Spinal cord (tissue), 10 donors: ENCODE measurements at places on chromosomes 6 and 20. TPM values are rescaled to one million over a fixed set of nuclear protein-coding genes. Genes with fewer than 3 reads are reported as not detected.

The MDFI gene
- 40.6 TPM for total RNA-seq

The AK9 gene
- total RNA-seq: 33.3 TPM

The HLA-G gene
- total RNA-seq: not detected

The LHFPL5 gene
- total RNA-seq: 0.44 TPM

The TMEM181 gene
- total RNA-seq: 31.8 TPM

The SLC32A1 gene
- total RNA-seq: 3.1 TPM

DNA sequence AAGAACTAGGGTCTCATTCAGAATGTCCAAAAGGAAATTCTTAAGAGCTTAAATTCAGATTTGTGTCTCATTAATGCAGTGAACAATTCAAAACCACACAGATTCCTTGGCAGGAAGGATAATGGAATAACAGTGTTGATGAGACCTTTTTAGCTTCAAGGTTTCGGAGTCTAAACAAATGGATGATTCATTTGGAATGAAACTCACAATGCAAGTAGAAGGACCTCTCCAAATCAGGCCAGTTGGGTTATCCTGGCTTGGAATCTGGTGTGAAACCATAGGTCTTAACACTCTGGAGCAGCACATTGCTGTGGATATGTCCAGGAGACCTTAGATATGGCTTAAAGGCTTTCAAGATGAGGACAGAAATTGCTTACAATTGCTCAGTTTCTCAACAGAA, 44.9 kb downstream of the KCTD20 start:
- H3K36me3 ChIP-seq: peaks cover 28% of the 10 kb centered on the region
- H3K27me3 ChIP-seq: no peaks in the 10 kb centered on the region
- H3K4me1 ChIP-seq: no peaks in the 10 kb centered on the region
- H3K27ac ChIP-seq: no peak overlapping the region

DNA sequence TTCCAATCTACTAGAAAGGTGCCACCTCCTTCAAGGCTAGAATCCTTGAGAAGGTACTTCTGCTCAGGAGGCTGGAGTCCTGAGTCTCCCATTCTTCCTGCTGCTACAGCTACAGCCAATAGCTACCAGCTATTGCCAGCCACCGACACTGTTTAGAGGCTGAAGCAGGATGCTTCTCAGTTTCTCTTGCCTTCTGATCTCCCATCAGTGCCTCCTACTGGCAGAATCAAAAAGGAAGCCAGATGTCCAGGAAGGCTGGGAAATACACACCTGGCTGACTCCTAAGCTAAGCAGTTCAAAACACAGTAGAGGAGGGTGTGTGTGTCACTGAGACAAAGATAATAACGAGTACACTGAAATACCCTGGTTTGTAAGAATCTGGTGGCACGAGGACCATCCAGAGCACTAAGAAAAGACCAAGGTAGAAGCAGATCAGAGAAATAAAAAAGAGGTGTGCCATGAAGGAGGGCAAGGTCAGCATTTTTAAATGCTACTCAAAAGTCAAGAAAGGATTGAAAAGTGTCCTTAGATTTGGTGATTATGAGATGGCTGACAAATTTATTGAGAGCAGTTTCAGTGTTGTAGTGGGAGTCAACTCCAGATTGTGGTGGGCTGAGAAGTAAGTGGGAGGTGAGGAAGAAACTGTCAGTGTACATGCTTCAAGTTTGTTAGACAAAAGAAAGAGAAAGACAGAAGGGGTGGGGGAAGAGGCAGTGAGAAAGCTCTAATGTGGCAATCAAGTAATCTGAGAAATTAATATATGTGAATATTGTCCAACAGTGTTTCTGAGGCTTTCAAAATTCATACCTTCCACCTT, 2.3 kb upstream of the HLA-DMA start:
- H3K27me3 ChIP-seq: no peaks in the 10 kb centered on the region
- no peak overlapping the region for H3K4me3 ChIP-seq
- H3K27ac ChIP-seq: no peak overlapping the region
- H3K36me3 ChIP-seq: no peaks in the 10 kb centered on the region
- peaks cover 6% of the 10 kb centered on the region for H3K4me1 ChIP-seq
- no peak for DNase-seq

DNA sequence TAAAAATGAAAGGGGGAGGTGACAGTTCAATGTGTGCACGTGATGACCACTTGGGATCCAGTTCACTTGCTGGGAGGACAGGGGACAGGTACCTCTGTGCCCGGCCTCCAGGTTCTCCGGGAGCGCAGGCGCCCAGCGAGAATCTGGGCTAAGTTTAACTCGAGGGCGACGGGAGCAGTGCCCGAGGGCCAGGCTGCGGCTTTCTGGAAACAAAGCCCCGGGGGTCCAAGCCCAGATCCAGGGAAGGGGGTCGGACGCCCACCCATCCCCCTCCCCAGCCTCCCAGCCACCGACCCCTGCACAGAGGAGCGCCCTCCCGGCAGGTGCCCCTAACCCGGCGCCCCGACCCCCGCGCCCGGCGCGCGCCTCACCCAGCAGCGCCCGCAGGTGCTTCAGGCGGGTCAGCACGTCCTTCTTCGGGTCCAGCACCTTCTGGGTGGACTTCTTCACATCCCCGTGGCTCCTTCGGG, 405 bp downstream of the RALGAPA2 start:
- H3K27ac ChIP-seq: peak overlapping the region; percentile 76
- H3K4me3 ChIP-seq: peak overlapping the region; percentile 54
- H3K36me3 ChIP-seq: no peaks in the 10 kb centered on the region
- DNase-seq: no peak

DNA sequence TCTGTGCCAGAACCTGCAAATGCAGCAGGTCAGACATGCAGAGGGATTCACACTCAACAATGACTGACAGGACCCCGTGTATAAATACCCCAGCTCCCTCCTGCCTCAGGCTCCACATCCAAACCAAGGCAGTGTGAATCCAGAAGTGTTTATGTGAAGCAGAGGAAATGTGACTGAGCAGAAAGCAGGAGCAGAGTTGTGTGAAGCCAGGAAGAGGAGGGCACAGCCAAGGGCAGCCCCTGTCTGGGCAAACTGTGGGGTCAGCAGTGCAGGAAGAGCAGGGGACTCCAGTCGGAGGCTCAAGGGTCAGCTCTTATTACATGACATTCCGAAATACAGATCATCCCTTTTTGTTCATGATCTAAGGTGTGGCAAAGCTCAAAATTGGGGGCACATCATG, 19.3 kb upstream of the ENTPD6 start:
- H3K27ac ChIP-seq: no peak overlapping the region
- H3K36me3 ChIP-seq: no peaks in the 10 kb centered on the region
- no peaks in the 10 kb centered on the region for H3K27me3 ChIP-seq
- no peaks in the 10 kb centered on the region for H3K4me1 ChIP-seq
- DNase-seq: no peak

- H3K27ac ChIP-seq: no peak overlapping the region
- peaks cover 11% of the 10 kb centered on the region for H3K4me1 ChIP-seq
- no peaks in the 10 kb centered on the region for H3K36me3 ChIP-seq
- DNase-seq: no peak
- no peaks in the 10 kb centered on the region for H3K27me3 ChIP-seq
- H3K4me3 ChIP-seq: no peak overlapping the region
Observed at GRCh38 chr6:15079288-15079817, 166.5 kb upstream of the JARID2 start.

- H3K36me3 ChIP-seq: no peaks in the 10 kb centered on the region
- H3K27ac ChIP-seq: no peak overlapping the region
- H3K4me1 ChIP-seq: no peaks in the 10 kb centered on the region
- no peaks in the 10 kb centered on the region for H3K27me3 ChIP-seq
Observed at GRCh38 chr6:131643855-131644460, 6.9 kb downstream of the ENPP3 start.

DNA sequence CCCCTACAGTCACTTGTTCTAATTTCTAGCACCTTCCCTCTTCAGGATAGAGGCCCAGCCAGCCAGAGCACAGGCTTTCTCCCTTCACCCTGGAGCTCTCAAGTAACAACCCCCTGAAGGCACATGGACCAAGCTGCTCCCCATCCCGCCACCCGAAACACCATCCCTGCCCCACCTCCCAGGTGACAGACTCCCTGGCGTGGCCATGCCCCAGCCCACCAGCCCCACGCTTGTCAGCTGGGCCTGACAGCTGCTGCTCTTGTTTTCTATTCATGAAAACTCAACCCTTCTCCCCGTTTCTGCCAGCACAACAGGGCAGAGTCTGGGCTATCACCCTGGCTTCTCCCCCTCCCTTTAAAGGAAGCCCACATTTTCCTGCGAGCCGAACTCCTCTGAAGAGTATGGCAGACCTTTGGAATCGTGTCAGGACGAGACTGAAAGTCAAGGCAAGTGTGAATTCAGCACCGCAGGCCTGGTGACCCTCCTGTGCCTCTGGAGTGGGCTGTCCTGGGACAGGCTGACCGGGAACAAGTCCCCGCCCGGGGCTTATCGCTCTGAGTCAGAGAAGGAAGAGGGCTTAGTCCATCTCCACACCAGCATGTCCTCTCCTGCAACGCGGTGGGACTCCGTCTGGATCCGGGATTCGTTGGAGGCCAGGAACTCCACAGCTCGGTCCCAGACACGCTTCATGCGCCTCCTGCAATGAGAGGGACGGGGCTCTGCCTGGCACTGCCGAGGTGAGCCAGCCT, 16.7 kb downstream of the LEMD2 start:
- H3K36me3 ChIP-seq: peaks cover 58% of the 10 kb centered on the region
- H3K27ac ChIP-seq: peak overlapping the region; percentile 78
- no peaks in the 10 kb centered on the region for H3K27me3 ChIP-seq
- no peak for DNase-seq
- H3K4me3 ChIP-seq: no peak overlapping the region
- H3K4me1 ChIP-seq: peaks cover 60% of the 10 kb centered on the region

- no peak overlapping the region for H3K4me3 ChIP-seq
- no peak overlapping the region for H3K27ac ChIP-seq
- no peaks in the 10 kb centered on the region for H3K36me3 ChIP-seq
- no peaks in the 10 kb centered on the region for H3K27me3 ChIP-seq
Observed at GRCh38 chr6:38141085-38141484, 321.6 kb downstream of the ZFAND3 start.

- no peaks in the 10 kb centered on the region for H3K27me3 ChIP-seq
- no peak overlapping the region for H3K27ac ChIP-seq
- DNase-seq: no peak
- H3K4me3 ChIP-seq: no peak overlapping the region
Observed at GRCh38 chr6:99369533-99369932, 20.1 kb upstream of the FAXC start.

DNA sequence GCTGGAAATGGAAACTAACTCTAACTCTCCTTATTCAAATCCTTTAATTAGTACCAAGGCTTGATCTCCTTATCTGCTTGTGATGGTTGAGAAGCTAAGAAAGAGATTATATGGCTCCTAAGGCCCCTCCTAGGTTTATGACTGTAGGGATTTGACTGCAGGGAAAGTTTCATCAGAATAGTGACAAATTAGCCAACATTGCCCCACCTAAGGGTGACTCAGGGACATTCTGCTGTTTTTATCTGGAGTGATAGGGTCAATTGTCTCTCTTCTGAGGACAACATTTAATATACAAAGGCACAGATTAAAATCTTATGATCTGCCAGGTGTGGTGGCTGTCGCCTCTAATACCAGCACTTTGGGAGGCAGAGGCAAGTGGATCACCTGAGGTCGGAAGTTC, 138.1 kb upstream of the MARCKS start:
- no peak overlapping the region for H3K4me3 ChIP-seq
- DNase-seq: no peak
- no peak overlapping the region for H3K27ac ChIP-seq
- H3K27me3 ChIP-seq: no peaks in the 10 kb centered on the region

GRCh38 chr6:135411339-135411738, 86.2 kb downstream of the AHI1 start:
- H3K4me1 ChIP-seq: no peaks in the 10 kb centered on the region
- no peaks in the 10 kb centered on the region for H3K27me3 ChIP-seq
- DNase-seq: no peak
- no peak overlapping the region for H3K27ac ChIP-seq
- peaks cover 2% of the 10 kb centered on the region for H3K36me3 ChIP-seq

DNA sequence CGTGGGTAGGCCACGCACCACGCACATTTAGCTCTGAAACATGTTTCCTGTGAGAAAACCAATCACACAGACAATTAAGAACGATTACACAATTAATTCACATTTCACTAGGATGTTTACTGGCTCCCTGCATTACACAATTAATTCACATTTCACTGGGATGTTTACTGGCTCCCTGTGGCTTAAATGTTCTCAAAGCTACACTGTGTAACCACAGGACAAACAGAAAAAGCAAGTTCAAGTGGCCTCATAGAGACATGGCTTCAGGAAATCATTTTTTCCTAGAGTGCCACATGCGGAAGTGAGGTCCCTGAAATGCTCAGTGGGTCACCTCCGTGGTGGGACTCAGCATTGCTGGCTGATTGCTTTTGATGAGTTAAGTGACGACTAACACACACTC, 61.7 kb upstream of the XRN2 start:
- H3K27me3 ChIP-seq: no peaks in the 10 kb centered on the region
- H3K4me1 ChIP-seq: peaks cover 4% of the 10 kb centered on the region
- peaks cover 26% of the 10 kb centered on the region for H3K36me3 ChIP-seq
- H3K27ac ChIP-seq: no peak overlapping the region
- H3K4me3 ChIP-seq: no peak overlapping the region

- peaks cover 9% of the 10 kb centered on the region for H3K36me3 ChIP-seq
- peaks cover 32% of the 10 kb centered on the region for H3K4me1 ChIP-seq
- no peak for DNase-seq
- H3K27ac ChIP-seq: no peak overlapping the region
- H3K27me3 ChIP-seq: peaks cover 12% of the 10 kb centered on the region
Observed at GRCh38 chr20:59608396-59608795, 4.1 kb downstream of the PHACTR3 start.

GRCh38 chr6:128519132-128519930, 1.1 kb downstream of the PTPRK start:
- peak overlapping the region; percentile 85 for H3K27ac ChIP-seq
- H3K27me3 ChIP-seq: no peaks in the 10 kb centered on the region
- peak overlapping the region; percentile 69 for H3K4me3 ChIP-seq
- H3K4me1 ChIP-seq: no peaks in the 10 kb centered on the region

- no peaks in the 10 kb centered on the region for H3K36me3 ChIP-seq
- peaks cover 10% of the 10 kb centered on the region for H3K4me1 ChIP-seq
- H3K4me3 ChIP-seq: no peak overlapping the region
- no peak overlapping the region for H3K27ac ChIP-seq
Observed at GRCh38 chr6:4603856-4604369, 172.3 kb upstream of the CDYL start.

DNA sequence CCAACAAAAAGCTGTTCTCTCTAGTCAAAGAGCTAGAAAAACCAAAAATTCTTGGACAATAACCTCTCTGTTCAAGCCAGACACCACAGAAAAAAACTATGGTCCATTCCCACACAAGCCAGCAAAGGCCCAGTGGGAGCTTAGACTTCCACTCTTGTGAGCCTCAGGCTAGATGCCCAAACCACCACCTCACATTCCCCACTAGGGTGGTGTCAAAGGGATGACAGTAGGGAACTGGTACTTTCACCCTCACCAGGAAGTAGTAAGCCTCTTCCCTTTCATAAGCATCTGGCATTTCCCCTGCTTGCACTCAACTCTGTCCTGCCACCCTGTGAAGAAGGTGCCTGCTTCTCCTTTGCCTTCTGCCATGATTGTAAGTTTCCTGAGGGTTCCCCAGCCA, 58.4 kb upstream of the RNF217 start:
- no peaks in the 10 kb centered on the region for H3K27me3 ChIP-seq
- DNase-seq: no peak
- no peak overlapping the region for H3K4me3 ChIP-seq
- no peaks in the 10 kb centered on the region for H3K4me1 ChIP-seq
- no peak overlapping the region for H3K27ac ChIP-seq
